ENCODE measurements at places on chromosomes 3 and 15. TPM values are rescaled to one million over a fixed set of nuclear protein-coding genes. Genes with fewer than 3 reads are reported as not detected.

XPC gene
- total RNA-seq = 38.8 TPM

SAMD7 gene
- not detected for total RNA-seq

ERICH6 gene
- not detected for total RNA-seq

PCOLCE2 gene
- 9.6 TPM for total RNA-seq

MKRN3 gene
- total RNA-seq = 13.0 TPM

SPATA12 gene
- total RNA-seq = not detected

TGM4 gene
- 0.80 TPM for total RNA-seq

CBLB gene
- 12.9 TPM for total RNA-seq

CELSR3 gene
- 7.3 TPM for total RNA-seq

DNAH12 gene
- under 0.01 TPM for total RNA-seq
